NCI-H2171 treated with DMSO at 0.1 percent for 48 hours (cell line): ENCODE measurements at places on chromosomes 5 and 9.

- no peak for DNase-seq
These were observed 195.7 kb downstream of the CDK5RAP2 start for GRCh38 chr9:120383999-120384924.

GRCh38 chr5:93277051-93277450, 304.0 kb downstream of the NR2F1-AS1 start:
- DNase-seq, result no peak

DNA sequence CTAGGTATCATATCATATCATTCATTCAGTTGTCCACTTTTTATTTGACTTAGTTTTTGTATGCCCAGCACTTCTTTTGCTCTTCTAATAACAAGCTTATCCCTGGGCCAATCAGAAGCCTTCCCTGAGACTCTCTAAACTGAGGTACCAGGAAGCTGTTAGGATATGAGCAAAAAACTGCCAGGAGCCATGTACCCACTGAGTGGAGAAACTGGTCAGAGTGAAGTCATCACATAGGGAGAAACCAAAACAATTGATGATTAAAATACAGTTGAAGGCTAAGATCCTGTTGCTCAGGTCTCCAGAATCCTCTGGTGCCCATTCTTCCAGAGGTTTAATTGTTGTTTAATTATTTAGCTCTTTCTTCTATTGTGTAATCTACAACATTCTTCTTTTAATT, 120.2 kb downstream of the KIAA0825 start:
- no peak for DNase-seq

DNA sequence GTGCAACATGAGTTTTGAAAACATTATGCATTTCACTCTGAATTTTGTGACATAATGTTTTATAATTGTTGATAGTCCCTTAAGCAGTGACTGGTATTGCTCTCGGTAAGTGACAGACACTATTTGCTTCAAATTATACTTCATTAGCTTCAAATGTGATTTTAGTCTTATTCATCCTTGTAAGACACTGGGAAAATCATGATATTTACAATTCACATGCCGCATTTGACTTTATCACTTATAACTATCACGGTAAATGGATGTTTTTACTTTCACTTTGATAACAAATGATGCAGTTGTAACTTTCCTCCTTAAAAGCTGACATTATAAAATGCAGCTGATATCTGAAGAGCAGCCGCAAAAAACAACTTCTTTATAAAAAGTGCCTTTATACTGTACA, 44.1 kb upstream of the ITGA2 start:
- DNase-seq, result no peak

GRCh38 chr5:176619203-176619568, 9.2 kb upstream of the GPRIN1 start:
- no peak for DNase-seq

- no peak for DNase-seq
These were observed 28.4 kb downstream of the SEMA6A start for GRCh38 chr5:116546033-116546742.

GRCh38 chr9:113978725-113979342, 99.3 kb downstream of the AMBP start:
- no peak for DNase-seq

GRCh38 chr5:170636206-170636605, 132.4 kb downstream of the KCNIP1 start:
- no peak for DNase-seq

- DNase-seq, result no peak
These were observed 3.2 kb upstream of the AKNA start for GRCh38 chr9:114390952-114391351.

DNA sequence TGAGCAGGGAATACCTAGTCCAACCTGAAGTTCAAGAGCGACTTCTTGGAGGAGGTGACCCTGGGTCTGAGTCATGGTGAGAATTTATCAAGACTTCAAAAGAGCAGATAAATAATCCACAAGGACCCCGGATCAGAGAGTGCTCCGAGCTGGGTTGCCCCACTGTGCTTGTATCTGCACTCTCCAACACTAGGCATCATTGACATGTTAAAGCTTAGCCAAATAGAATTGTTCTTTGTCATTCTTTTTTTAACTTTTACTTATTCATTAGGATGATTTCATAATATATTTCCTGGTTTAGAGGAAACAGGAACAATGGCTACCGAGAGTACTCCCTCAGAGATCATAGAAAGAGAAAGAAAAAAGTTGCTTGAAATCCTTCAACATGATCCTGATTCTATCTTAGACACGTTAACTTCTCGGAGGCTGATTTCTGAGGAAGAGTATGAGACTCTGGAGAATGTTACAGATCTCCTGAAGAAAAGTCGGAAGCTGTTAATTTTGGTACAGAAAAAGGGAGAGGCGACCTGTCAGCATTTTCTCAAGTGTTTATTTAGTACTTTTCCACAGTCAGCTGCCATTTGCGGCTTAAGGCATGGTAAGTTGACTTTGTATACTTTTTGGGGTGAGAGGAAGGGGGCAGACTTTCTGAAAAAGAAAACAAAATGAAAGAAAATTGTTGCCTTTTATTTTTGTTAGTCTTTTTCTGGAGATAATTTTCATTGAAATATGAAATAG, at the start of gene CARD6:
TSS of gene CARD6 (plus strand) at position 300 of the 738 bp plus-strand sequence. CDS start at position 316, 16 bp downstream.
- no peak for DNase-seq

GRCh38 chr9:37034305-37034937, 353 bp upstream of the PAX5 start:
- peak; percentile 49 for DNase-seq

DNA sequence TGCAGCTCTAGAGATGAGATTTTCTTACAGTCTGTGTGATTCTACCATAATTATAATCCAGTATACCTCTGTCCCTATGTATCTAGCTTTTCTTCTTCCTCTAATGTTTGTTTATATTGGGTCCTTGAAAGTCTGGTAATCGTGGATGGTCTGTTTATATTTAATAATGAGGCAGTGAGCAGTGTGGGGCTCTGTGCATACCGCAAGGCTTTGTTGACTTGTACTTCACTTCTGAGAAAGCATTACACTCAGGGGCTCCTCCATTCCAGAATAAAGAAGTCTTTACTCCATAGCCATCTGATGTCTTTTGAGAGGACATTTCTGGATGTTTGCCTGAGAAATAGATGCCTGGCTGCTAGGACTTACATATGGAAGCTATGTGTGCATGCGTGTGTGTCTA, 4.5 kb upstream of the MPDZ start:
- no peak for DNase-seq

- DNase-seq, result peak; percentile 97
These were observed 764 bp upstream of the GRIN1 start for GRCh38 chr9:137138058-137138721.

- DNase-seq, result no peak
These were observed 35.9 kb upstream of the UBAP2 start for GRCh38 chr9:34084562-34084961.

DNA sequence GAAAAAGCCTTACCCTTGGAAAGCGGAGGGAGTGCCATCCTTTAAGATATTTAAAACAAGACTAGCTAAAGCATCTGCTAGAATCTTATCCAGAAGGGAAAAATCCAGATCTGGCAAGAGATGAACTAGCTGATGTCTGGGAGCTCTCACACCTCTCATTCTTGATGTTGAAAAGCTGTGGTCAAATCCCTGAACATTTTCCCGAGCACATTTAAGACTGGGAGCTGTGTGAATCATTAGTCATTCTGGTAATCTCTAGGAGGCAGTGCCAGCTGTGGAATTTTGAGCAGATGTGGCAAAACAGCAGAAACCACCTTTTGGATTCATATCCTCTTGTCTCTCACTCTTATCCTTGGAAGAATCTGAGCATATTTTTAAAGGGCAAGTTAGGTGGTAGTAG, 218.0 kb downstream of the MAN2A1 start:
- peak; percentile 1 for DNase-seq

DNA sequence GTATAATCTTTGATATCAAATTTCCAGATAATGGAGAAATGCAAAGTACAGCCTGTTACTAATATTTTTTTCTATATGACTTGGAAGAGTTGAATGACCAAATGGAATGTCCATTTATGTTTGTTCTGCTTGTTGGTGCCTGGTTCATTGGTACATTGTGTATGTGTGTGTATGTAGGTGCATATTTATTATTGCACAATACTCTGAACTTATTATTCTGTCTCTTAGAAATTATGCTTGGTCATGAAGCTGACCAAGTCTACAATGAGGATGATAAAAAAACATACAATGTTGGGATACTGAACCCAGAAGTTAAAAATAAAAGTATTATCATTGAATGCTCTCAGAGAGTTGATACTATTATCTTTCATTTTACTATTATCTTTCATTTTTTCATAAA, 706.3 kb downstream of the KCTD16 start:
- DNase-seq, result no peak

DNA sequence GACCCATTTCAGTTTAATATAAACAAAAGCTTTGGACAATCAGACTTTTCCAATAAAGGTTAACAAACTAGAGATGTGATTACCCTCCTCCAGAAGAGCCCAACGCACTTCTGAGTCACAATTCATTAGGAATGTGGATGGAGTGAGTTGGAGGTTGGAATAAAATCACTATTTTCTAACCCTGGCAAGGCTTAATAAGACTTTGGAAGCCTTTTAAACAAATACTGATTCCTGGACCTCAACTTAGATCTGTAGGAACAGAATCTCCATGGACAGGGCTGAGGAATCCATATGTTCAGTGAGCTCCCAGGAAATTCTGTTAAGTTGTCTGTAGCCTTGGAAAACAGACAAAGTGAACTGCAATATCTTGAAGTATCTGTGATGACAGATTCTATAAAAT, 233.5 kb upstream of the ELL2 start:
- no peak for DNase-seq

GRCh38 chr9:92592537-92592936, 56.7 kb upstream of the ECM2 start:
- DNase-seq, result no peak

DNA sequence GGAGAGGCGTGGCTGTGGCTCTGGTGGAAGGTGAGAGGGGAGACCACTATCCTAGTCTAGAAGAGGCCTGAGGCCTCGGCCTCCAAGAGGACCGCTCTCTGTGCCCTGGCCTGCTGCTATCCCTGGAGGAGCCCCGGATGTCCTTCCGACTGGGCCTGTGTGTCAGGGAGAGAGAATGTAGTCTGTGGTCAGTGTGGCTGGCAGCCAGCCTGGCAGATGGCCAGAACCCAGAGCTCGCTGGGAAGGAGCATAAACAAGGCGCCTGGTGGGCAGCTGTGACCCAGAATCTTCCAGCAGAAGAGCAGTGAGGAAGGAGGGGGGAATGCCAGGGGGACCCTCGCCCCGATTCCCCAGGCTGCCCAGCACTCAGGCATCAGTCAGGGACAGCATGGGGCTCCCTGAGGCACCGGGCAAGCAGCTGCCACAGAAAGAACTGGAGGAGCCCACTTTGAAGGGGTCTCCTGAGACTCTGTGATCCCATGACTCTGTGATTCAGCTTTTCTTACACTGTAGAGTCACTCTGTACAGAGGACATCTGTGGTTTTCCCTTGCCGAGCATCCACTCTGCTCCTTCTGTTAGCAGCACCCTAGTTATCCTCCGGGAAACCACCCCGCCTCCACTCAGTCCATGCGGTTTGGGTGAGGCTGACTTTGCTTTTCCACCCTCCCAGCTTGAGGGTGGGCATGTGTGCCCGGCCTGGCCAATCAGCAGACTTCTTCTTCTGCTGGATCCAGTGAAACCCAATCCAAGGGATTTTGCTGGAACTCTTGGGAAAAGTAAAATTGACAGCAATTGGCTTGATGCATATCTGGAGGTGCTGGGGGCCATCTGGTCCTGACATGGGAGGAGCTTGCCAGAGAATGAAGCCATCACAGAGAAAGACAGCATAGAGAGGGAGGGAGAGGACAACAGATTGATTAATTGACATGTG, 46.2 kb upstream of the PWWP2A start:
- peak; percentile 95 for DNase-seq

DNA sequence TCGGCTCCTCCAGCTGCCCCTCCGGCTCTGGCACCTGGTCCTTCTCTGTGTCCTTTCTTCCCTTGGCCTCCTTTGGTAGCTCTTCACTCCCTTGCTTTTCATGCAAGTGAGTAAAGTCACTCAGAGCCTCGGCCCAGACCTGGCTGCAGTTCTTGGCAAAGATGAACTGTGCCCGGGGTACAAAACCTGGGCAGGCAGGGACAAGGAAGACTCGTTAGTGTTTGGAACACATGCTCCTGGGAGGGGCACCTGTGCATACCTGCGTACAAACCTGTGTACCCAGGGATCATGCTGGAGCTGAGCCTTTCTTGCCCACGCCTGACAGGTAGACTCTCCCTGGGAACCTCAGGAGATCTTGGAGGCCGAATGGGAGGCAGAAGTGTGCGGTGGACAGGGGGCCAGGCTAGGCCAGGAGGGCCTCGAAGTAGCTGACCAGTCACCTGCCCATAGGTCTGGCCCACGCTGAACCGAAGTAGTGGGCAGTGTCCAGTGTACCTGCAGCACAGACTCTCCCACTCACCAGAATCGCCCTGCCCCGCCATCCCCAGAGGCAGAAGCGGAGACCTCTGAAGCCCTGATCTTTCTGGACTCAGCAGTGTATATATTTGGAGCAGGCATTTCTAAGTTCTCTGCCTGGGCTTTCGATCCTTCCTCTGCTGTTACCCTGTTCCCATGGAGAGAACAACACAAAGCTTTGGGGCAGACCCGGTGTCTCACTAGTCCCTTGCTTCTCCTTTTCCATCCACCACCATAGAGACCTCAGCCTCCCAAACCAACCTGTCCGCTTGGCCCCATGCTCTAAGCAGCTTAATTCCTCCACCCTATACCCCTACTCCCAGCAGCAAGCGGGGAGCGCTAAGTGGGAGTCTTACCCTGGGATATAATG, 41.9 kb upstream of the TESK1 start:
- no peak for DNase-seq
